Mammary microvascular endothelial cell (primary cell): ENCODE measurements at places on chromosomes 7 and 10. TPM values are rescaled to one million over a fixed set of nuclear protein-coding genes. Genes with fewer than 3 reads are reported as not detected.

TRPV5 gene
- total RNA-seq = not detected in 2 replicates

GIMAP8 gene
- total RNA-seq = 16.7 and 18.3 TPM in 2 replicates

HOXA9 gene
- 16.2 and 24.6 TPM in 2 replicates for total RNA-seq

THNSL1 gene
- 1.3 and 2.9 TPM in 2 replicates for total RNA-seq

TCERG1L gene
- total RNA-seq = not detected in 2 replicates

LRRC17 gene
- 2.1 and 3.3 TPM in 2 replicates for total RNA-seq

MBL2 gene
- not detected in 2 replicates for total RNA-seq

TEX36 gene
- total RNA-seq = not detected in 2 replicates

EZH2 gene
- total RNA-seq = 8.1 and 8.9 TPM in 2 replicates
